ENCODE measurements at places on chromosomes 2 and 18.

GRCh38 chr2:171307560-171307959 lies 126.2 kb downstream of the METTL8 start:
- no peak for DNase-seq

GRCh38 chr2:36528274-36528673 lies 69.7 kb downstream of the FEZ2 start:
- no peak for DNase-seq

DNA sequence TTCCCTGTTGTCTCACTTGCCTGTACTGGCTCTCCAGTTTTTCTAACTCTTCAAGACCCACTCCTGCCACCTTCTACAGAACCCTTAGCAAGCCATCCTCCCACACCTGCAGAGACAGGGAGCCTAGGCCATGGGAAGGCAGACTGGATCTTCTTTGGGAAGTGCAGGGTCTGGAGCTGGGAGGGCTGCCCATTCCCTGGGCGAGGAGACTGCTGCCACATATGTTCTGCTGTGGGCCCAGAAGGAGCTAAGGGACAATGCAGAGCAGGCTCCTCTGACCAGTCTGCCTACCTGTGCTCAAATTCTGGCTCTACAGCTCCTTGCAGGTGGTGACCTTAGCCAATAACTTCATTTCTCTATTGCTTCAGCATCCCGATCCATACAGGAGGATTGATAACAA lies 152.1 kb upstream of the CELF4 start:
- DNase-seq: no peak

- no peak for DNase-seq
Observed at GRCh38 chr2:131044075-131044756, 49.0 kb downstream of the FAM168B start.

- DNase-seq: no peak
Observed at GRCh38 chr2:151657667-151658076, 76.6 kb downstream of the NEB start.

DNA sequence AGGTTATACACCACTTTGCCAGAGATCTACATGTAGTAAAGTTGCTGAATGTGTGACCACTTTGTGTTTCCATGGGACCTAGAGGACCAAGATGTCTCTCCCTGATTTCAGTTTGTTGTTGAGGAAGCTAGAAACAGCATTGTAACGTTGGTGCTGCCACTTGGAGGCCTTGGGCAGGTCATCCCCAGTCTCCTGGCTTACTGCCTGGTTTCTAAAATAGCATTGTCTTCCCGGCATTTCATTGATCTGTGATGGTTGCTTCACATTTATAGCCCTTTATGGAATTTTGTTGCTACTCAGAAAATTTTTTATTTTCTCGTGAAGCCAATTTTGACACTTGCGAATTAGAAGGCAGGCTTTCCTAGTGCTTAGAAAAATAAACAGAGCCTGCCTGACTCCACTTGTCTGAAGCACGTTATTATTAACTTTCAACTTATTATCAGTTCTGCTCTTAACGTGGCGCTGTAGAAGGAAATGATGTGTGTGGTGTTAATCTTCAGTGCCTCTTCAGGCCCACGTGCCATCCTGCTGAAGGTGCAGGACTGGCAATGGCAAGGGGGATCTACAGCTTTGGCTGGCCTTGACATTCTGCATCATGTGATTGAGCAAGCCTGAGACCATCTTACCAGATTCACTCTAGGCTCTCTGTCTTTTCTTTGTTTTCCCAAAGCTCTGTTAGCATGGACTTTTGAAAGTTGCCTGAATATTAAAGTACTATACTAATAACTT lies 59.9 kb downstream of the INPP4A start:
- DNase-seq: no peak

- peak; percentile 74 for DNase-seq
Observed at GRCh38 chr2:241842620-241843211, 16.0 kb downstream of the PDCD1 start.

DNA sequence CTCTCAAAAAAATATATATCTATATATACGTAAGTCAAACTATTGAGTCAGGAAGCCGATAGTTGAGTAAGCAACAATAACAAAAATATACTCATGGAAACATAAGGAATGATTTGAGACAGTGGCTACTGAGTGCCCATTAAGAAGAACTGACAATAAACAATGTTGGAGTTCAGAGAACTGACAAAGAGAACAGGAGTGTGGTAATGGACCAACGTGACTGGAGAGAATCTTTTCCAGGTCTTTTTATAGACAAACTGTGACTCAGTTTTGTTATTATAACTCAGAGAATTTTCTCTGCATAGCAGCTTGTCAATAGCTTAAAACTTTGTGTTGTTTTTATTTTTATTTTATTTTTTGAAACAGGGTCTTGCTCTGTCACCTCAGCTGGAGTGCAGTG lies 4.6 kb upstream of the GALM start:
- no peak for DNase-seq

DNA sequence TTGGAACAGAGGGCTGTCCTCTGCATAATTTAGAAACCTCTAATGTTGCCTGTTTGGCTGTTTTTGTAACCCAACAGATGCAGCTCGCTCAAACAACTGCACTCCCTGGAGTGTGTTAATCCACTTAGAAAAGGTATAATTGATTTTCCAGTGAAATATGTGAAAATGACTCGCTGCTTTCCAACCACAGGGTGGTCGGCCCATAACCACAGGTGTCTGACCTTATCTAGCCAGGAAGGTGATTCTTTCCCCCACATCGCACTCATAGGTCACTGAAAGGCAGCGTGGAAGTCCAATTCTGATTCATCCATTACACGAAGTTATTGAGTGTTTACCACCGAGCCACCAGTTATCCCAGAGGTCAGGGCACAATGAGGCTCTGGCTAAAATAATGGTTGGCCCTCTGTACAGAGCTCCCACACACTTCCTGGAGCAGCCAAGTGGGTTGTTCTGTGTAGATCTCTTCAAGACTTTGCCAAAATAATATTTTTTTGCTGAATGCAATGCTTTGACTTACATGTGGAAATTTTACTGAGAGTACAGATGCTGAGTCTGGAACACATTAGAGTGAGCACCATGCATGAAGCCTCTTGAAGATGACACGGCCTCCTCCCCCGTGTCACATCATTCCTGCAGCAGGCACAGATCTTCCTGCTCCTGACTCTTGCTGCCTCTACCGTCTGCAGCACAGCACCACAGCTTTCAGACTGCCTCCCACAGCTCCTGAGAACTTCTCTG lies 396.2 kb downstream of the ZNF516 start:
- no peak for DNase-seq

DNA sequence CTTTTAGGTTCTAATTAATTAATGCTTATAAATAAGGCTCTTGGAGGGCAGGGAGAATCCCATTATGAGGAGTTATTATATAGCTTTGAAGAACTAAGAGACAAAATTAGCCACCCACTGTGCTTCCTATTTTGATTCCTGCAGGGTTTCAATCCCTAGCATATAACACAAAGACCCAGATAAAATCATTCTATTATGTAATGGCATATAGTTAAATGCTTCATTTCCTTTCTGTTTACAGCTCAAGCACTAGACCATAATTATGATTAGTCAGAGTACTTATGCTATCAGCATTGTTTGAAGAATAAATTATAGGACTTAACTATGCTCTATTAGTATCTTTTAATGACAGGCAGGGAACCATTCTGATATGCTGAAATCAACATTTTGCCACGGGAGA lies 9.1 kb downstream of the GPR155 start:
- DNase-seq: no peak

DNA sequence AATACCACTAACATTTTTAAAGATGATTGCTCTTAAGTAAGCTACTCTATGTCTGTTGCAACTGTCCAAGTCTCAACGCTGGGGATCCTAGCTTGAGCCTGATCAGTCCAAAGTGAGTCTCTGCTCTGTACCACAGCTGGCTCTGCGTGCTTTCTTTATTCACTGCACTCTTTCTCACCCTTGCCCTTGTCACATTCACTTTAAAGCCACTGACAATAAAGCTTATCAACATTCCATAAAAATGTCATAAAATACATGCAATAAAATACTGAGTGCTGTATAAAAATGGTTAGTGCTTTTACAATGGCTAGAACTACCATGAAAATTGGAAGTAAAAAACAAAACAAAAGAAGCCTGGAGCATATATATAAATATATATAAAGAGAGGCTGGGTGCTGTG lies 45.5 kb upstream of the LRRTM4 start:
- no peak for DNase-seq

- DNase-seq: no peak
Observed at GRCh38 chr2:224404796-224405195, 2.9 kb upstream of the FAM124B start.

- no peak for DNase-seq
Observed at GRCh38 chr2:235670974-235671787, 177.3 kb downstream of the AGAP1 start.

GRCh38 chr2:19982268-19982667 lies 7.6 kb downstream of the WDR35 start:
- DNase-seq: no peak

DNA sequence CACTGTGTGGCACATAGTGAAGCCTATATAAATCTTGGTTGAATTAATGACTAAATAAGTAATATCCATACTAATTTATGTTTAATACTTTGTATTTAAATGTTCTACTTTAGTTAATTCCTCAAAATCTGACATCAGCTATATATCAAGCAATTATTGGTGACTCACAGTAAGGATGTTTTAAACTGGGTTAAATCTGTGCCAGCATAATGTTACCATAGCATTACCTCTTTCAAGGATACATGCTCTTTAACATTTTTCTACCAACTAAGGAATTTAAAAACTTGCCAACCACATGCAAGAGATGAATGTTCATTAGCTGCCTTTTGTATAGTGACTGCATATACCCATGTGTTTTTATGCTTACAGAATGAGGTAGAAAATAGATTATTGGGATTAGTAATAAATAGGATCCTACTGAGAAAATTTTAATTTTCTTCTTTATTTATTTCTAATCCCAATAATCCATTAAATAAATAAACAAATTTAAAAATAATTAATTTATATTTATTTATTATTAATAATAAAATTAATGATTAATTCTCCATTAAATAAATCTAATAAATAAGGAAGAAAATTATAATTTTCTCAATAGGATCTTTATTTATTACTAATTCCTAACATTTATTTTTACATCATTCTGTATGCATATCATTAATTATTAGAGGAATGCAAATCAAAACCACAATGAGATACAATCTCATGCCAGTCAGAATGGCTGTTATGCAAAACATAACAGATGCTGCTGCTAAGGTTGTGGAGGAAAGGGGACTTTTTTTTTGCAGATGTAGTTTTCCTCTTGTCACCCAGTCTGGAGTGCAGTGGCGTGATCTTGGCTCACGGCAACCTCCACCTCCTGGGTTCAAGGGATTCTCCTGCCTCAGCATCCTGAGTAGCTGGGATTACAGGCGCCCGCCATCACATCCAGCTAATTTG lies 410.7 kb upstream of the DSEL start:
- DNase-seq: no peak

- DNase-seq: peak; percentile 19
Observed at GRCh38 chr2:241110089-241110606, 8.1 kb upstream of the MTERF4 start.

- no peak for DNase-seq
Observed at GRCh38 chr2:210540471-210540870, 15.9 kb upstream of the CPS1 start.

GRCh38 chr2:192700934-192701333 lies 506.2 kb upstream of the TMEFF2 start:
- no peak for DNase-seq

DNA sequence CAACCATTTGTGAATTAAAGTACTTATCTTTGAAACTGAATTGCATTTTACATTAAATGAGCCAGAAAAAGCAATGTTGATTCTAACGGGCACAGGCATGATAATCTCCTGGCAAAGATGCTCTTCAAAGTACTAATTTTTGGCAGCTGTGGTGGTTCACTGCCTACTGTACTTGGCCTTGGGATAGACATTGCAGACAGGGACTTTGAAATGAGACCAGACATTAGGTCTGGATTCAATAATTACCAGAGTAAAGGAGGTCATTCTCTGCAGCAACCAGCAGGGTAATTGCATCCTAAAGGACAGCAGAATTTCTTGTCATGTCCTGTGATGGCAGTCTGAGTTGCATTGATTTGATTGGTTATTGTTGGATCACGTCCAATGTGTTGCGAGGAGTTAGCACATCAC lies 986.5 kb downstream of the TDRD15 start:
- no peak for DNase-seq

DNA sequence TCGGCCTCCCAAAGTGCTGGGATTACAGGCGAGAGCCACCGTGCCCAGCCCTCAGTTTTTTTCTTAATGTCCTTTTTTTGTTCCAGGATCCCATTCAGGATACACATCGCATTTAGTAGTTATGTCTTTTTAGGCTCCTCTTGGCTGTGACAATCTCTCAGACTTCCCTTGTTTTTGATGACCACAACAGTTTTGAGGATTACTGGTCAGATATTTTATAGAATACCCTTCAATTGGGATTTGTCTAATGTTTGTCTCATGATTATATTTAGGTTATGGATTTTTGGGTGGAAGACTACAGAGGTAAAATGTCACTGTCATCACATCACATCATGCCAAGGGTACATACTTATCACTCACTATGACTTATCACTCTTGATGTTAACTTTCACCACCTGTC lies 46.7 kb downstream of the SCN3A start:
- DNase-seq: no peak

DNA sequence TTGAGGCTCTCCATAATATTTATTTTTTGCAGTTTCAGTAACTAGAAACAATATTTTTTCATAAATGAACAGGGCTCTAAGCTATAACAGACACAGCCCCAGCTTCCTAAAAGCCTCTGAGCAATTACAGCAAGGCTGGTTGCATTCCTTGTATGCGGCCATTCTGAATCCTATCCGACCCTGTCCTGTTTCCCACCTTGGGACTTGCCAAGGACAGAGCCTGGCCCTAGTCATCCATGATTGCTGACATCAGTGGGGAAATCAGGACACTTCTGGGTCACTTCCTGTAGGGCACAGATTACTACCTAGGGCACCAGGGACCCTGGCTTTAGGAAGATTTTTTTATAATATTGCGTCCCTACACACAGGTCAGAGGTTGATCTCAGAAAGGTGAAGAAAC lies 5.5 kb downstream of the TMEM177 start:
- DNase-seq: no peak

DNA sequence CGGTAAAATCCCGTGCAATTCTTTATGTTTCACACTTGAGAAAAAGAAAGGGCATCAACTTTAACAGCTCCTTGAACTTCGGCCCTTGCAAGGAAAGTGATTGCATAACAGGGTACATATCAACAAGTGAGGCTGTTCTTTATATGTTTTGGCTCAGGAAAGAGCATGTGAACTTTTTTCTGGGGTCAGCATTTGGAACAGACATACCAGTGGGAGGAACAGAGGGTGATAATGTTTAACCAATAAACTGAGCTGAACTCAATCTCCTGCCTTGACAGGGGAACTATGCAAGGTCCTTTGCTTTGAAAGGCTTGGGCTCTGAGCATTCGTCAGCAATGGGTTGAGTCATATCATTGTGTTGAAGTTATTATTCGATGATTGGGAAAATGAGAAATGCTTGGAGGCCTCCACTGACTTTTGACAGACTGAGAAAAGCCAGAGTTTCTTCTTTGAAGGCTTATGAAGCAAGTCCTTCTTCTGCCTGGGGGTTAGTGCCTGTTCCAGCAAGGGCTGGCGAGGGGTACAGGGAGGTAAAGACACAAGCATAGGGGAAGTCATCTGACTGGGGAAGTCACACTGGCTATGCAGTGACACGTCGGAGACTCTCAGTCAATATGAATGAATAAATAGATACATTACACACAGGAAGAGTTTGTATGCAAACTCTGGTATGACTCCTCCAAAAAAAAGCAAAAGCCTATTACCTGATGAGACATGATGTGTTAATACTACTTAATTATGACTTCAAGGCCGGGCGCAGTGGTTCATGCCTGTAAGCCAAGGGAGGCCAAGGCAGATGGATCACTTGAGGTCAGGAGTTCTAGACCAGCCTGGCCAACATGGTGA lies 57.2 kb downstream of the CYB5A start:
- no peak for DNase-seq

- DNase-seq: no peak
Observed at GRCh38 chr2:158740621-158741020, 54.5 kb upstream of the DAPL1 start.
